ENCODE measurements at places on chromosomes 5 and 9.

DNA sequence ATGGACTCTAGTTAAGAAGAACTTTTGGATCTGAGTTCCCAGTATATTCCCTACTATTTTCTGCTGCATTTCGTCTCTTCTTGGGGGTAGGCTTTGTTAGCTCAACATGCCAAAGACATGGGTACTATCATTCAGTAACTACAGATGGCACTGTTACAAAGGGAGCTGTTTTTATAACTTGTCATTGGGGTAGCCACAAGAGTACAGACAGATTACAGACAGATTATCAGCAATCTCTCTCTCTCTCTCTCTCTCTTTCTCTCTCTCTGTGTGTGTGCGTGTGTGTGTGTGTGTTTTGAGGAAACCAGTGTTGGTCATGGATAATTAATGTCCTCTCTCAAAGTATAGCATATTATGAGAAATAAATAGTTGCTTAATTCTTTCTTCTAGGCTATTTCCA lies 116.1 kb downstream of the WDR70 start:
- DNase-seq = peak; percentile 58

DNA sequence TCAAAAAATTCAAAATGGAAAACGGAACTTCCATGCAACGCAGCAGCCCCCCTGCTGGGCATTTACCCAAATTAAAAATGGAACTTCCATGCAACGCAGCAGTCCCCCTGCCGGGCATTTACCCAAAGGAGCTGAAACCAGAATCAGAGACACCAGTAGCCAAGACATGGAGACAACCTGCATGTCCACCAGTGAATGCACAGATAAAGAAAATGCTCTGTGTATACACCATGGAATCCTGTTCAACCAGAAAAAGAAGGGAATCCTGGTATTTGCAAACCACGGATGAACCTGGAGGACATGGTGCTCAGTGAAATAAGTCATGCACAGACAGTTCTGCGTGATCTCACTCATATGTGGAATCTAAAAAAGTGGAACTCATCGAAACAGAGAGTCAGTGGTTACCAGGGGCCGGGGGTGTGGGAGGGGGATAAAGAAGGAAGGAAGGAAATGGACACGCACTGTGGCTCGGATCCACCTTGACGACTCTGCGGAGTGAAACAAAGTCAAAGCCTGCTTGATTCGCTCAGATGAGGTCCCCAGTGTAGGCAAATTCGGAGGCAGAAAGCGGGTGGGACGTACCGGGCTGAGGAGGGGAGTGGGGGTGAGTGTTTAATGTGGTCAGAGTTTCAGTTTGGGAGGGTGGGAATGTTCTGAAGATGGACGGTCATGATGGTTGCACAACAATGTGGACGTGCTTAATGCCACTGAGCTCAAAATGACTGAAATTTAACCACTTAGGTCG lies 40.2 kb upstream of the EXOC3 start:
- DNase-seq = peak; percentile 18

- no peak for DNase-seq
Measured at GRCh38 chr9:126628146-126628545, 14.4 kb downstream of the LMX1B start.

- no peak for DNase-seq
Measured at GRCh38 chr5:179294891-179295777, 50.1 kb downstream of the ADAMTS2 start.

- DNase-seq = no peak
Measured at GRCh38 chr9:121884057-121884541, 209.0 kb downstream of the TTLL11 start.

DNA sequence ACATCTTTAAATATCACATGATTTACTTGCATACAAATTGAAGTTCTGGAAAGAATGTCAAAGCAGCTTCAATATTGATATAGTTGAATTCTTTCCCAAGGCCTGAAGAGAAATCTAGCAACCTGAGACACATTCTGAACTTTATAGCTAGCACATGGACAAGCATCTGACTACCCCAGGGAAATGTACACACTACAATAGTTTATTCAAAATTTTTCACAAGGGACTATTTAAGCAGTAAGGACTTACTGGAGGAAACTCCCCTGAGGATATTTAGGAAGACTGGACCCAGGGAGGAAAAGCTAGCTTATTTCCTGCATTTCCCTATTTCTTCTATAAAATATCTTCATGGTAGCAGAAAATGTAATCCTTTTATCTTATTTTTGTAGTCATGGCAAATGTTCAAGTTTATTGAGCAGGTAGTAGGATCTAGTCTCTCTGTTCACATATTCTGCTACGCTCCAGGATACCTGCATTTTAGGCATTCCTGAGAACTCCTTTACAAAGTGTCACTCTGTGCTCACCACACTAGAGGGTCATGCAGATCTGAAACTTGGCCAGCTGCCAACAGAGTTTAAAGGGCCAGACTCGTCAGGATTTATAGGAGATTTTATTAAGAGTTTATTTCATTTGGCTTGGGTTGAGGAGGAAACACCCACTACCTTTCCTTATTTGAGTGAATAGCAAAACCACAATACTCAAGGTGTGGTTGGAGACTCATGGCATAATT lies 348.4 kb upstream of the FTMT start:
- no peak for DNase-seq

DNA sequence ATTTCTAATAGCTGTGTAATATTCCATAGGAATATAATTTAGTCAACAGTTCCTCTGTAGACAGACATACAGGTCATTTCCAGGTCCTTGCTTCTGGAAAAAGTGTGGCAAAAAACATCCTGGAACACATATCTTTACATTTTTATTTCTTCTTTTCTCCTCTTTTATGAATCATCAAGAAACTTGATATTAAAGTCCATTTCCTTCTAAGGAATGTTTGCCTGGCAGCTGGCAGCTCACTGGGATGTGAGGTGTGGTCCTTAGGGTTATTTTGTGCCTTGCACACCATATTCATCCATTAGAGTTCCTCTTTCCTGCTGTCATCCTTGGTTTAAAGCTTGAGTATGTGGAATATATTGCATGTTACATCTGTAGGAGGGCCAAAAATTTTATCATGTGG lies 122.0 kb downstream of the GALNT10 start:
- no peak for DNase-seq

DNA sequence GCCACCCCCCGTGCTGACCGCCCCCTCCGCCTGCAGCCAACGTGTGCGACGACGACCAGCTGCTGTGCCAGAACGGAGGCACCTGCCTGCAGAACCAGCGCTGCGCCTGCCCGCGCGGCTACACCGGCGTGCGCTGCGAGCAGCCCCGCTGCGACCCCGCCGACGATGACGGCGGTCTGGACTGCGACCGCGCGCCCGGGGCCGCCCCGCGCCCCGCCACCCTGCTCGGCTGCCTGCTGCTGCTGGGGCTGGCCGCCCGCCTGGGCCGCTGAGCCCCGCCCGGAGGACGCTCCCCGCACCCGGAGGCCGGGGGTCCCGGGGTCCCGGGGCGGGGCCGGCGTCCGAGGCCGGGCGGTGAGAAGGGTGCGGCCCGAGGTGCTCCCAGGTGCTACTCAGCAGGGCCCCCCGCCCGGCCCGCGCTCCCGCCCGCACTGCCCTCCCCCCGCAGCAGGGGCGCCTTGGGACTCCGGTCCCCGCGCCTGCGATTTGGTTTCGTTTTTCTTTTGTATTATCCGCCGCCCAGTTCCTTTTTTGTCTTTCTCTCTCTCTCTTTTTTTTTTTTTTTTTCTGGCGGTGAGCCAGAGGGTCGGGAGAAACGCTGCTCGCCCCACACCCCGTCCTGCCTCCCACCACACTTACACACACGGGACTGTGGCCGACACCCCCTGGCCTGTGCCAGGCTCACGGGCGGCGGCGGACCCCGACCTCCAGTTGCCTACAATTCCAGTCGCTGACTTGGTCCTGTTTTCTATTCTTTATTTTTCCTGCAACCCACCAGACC lies 80.2 kb downstream of the NTNG2 start:
- peak; percentile 35 for DNase-seq
